Effector CD4-positive, alpha-beta T cell (primary cell): ENCODE measurements at places on chromosomes 1 and 21.

DNA sequence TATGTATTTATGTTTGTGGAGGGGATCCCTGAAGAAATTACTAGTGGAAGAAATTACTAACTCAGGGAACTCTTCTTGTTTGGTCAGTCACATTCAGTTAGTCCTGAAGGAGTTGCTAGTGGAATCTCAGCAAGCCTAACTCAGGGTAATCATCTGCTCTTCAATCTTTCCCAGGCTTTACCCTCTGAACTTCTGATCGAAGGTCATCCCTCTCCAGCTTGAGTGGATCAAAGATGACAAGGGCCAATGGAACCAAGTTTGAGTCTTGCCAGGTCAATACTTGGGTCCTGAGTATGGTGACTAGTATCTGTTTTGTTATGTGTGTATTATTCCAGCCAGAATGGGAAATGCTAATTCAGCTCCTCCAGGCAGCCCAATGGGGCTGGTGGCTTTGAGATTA is 49.3 kb downstream of the CFH start:
- no peak for DNase-seq

DNA sequence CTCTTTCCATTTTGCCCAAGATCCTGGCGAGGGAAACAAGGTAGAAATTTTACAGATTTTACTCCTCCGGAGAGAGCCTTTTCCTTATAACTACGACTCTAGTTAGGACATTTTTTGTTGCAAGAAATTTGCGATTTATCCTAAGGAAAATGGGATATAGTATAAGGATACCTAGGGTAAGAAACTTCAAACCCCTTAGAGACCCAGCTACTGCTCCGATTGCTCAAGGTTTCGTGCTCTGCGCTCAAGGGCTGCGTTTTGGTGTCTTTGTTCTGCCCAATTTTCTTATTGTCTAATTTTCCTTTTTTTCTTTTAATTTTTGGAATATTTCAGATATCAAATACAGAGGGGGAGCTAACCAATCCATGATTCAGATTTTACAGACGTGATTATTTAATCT is 1.5 kb downstream of the TTC3 start:
- no peak for DNase-seq

- no peak for DNase-seq
These were observed 16.2 kb upstream of the GPR157 start for GRCh38 chr1:9145021-9145668.

GRCh38 chr21:41887667-41888066 is 8.5 kb upstream of the PRDM15 start:
- no peak for DNase-seq

DNA sequence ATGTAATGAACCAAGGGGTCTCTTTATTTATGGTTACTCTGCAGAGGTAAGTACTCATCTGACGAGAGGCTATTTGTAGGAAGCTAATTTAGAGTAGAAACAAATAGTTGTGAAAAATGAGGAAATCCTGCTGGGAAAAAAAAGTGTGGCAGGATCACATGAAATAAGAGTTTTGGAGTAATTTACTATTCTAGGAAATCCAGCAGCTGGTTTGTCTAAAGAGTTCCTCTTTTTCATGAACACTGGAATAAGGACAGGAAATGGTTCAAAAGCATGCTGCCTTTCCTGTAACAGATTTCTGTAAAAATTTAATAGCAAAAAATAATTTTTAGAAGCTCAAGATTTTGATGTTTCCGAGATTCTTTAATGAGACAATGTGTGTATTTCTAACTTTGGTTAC is 177.3 kb downstream of the CHRM3 start:
- no peak for DNase-seq

DNA sequence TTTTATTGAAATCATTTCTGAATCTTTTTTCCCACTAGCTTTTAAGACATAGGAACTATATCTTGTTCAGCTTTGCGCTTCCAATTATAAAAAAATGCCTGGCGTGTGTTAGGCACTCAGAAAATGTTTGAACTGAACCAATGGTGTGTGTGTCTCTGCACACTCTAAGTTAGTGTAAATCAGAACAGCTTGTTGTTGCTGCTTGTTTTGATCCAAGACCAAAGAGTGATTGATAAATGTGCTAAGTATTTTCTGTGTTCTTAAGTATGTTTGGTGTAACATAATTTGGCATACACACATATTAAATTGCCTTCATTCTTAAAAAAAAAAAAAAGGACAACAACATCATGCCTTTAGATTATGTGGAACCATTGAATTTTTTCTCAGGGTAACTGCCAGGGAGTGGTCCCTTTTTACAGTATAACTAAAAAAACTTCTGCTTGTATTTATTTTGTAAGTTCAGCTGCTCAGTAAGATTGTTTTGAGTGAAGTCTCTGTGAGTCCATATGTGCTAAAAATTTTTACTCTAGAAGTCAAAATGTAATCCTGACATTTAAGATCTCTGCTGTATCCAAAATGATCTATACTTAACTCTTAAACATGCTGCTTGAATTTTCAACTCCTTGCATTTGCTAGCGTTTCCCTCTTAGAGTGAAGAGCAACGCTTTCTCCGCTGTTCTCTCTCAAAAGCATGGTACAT is 8.7 kb downstream of the CD55 start:
- no peak for DNase-seq

- no peak for DNase-seq
These were observed 349.4 kb downstream of the DUSP10 start for GRCh38 chr1:221392453-221392852.
